ENCODE measurements at places on chromosomes 2 and 18.

DNA sequence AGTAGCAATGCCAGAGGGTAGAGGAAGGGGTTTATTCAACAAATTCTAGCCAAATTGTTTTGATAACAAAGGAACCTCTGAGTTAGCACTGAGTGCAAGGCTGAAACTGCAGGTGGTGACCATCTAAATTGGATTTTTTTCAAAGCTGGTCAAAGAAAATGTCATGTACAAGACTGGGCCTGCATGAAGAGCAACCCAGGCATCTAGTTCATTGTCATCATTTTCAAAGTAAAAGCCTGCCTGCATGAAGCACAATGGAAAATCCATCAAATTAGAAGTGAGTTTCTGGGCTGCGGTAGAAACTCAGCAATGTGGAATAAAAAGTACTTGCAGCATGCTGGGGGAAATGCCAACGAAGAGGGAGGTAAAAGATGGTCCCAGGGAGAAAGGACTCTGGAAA lies 80.8 kb upstream of the PPP1CB start:
- DNase-seq, result no peak

- DNase-seq, result no peak
Measured at GRCh38 chr2:241568726-241569125, 10.2 kb downstream of the BOK start.

DNA sequence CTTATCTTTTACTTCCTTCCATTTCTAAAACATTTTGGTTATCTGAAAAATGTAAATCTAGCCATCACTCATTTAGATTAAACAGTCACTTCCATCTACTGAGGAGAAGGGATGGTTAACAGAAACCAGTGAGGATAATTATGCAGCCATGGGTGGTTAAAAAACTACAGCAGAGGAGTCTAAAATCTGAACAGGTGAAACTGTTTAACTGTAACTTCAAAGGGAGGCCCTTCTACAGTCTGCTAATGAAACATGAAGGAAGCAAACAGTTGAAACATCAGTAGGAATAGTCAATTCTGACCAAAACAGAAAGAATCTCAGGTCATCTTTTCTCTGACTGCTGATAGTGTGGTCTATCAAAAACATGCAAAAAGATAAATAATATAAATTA lies 71.0 kb downstream of the DTNB start:
- DNase-seq, result no peak

- no peak for DNase-seq
Measured at GRCh38 chr2:174166261-174166660, 82.1 kb downstream of the OLA1 start.

DNA sequence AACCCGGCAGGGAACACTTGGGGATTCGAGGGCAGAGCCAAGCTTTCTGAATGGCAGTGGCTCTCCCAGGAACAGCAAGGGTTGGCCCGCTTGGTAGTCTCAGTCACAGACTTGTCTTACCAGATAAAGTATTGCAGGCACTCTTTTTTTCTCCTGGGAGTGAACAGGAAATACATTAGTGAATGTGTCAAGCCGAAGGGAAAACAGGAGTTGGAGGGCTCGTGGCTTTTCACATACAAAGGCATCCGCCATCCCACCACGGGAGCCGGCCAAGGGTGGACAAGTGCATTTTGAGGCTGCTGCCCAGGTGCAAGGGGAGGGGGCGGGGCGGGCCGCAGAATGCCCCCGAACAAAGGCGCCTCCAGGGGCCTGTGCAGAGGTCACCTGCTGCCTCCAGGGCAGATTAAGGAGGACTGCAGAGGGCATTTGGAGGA lies 163.3 kb upstream of the SIX3 start:
- DNase-seq, result no peak

DNA sequence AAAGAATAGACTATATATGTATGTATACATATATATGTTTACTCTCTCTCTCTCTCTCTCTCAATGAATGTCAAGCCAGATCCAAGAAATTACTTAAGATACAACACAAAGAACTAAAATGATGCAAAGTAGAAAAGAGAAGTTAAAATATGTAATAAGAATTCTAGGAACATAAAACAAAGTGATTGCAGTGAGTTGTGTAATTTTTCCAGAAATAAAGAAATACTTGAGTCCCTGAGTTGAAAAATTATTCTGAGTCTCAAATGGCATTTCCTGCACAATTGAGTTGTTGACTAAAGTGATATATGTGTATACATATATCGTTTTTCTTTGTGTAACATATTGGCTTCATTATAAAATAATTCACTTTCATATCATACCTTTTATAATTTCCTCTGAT lies 262.4 kb downstream of the INSIG2 start:
- DNase-seq, result no peak

- no peak for DNase-seq
Measured at GRCh38 chr2:173136067-173136466, 60.4 kb downstream of the MAP3K20 start.

GRCh38 chr2:124919296-124919695 lies 894.2 kb downstream of the CNTNAP5 start:
- DNase-seq, result no peak

DNA sequence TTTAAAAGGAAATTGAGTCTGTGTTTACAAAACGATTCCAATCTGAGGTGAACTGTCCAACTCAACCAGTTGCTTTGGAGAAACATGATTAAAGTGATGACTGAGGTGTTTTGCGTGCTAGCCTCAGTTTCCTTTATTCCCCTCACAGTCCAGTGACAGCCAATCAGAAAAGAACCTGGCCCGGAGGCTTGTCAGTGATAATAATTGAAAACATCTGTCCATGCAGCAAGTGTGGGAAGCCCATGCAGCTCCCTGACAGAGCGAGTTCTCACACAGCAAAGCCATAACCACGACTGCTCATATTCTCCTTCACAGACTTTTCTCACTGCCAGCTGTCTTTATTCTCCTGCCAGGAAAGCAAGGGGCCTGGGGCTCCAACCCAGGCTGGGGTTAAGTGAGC lies 613.4 kb downstream of the ARHGAP15 start:
- DNase-seq, result no peak

DNA sequence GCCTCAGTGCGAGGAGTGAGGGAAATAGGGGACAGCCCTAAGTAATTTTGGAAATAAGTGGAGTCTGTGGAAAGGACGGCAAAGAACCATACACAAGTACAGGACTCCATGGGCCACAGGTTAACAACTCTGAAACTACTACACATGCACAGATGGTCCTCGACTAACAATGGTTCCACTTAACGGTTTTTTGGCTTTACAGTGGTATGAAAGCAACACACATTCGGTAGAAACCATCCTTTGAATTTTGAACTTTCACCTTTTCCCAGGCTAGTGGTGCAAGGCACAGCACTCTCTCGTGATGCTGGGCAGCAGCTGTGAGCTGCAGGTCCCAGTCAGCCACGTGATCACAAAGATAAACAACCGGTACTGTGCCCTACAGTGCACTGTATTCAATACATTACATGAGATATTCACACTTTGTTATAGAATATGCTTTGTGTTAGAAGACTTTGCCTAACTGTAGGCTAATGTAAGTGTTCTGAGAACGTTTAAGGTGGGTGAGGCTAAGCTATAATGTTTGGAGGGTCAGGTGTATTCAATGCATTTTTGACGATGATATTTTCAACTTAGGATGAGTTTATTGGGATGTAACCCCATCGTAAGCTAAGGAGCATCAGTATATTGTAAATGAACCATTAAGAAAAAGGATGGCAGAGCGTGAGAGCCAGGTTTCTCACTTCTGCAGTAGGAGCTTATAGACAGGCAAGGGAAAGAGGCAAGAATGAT lies 44.6 kb downstream of the TBC1D8 start:
- DNase-seq, result no peak

DNA sequence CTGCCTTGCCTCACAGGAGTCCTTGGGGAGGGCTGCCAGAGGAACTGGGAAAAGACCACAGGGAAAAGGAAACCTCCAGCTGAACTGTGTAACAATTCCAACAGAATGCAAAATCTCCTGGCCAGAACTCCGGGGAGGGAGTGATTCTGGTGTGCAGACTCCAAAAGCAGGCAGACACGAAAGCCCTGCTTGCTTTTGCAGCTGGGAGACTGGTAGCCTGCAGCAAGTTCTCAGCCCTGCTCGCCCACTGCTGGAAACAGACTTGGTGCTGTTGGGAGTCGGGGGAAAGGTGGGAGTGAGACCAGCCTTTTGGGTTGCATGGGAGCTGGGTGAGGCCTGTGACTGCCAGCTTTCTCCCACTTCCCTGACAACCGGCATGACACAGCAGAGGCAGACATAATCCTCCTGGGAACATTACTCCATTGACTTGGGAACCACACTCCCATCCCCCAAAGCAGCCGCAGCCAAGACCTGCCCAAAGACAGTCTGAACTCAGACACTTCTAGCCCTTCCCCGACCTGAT lies 26.0 kb upstream of the NMI start:
- no peak for DNase-seq

DNA sequence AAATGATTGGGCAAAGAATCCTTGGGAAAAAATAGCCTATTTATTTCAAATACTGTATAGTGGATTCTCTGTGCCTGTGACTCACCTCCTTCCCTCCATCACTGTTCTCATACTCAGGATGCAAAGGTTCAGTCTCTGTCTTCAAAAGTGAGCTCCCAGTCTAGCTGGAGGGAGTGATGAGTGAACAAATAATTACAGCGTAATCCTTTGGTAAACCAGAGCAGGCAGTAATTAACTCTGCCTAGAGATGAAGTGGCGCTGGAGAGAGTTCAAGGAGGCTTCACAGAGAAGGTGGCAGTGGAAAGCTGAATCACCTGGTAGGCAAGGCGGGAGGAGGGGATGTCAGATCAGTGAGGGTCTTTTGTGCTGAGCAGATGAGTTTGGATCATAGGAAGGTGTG lies 6.5 kb downstream of the DGUOK start:
- DNase-seq, result no peak

DNA sequence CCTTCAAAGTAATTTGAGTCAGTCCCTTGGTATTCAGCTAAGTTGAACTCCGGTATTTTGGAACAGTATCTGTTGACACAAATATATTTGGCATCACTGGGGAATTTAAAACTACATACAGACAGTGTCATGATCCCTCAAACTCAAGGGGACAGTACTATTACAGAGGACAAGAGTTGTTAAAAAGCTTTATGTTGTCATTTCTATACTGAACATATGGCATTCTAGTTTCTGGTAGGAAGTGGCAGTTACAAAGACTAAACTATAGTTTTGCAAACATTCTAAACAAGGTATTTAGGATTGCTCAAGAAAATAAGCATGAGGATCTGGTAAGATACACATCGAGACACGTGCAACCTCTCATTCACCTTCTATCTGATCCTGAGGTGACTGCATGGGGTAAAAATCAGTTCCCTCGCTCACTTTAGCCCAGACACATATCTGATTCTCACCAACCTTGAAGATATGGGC lies 16.6 kb upstream of the CCNYL1 start:
- no peak for DNase-seq

DNA sequence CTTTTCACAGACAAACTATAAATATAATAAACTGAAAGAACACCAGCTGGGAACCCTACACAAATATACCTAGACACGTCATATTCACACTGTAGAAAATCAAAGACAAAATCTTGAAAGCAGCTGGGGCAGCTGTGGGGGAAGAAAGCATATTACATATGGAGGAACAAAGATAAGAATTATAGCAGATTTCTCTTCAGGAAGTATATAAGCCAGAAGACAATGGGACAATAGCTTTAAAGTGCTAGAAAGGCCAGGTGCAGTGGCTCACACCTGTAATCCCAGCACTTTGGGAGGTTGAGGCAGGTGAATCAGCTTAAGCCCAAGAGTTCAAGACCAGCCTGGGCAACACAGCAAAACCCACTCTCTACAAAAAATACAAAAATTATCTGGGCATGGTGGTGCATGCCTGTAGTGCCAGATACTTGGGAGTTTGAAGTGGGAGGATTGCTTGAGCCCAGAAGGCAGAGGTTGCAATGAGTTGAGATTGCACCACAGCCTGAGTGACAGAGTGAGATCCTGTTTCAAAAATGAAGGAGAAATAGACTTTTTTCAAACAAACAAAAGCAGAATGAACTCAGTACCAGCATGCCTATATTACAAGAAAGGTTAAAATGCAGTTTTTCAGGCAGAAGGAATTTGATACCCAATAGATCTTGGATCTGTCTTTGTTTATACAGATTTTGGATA lies 26.8 kb upstream of the ERCC3 start:
- no peak for DNase-seq

GRCh38 chr2:96391153-96391827 lies 55.7 kb downstream of the NCAPH start:
- DNase-seq, result no peak

DNA sequence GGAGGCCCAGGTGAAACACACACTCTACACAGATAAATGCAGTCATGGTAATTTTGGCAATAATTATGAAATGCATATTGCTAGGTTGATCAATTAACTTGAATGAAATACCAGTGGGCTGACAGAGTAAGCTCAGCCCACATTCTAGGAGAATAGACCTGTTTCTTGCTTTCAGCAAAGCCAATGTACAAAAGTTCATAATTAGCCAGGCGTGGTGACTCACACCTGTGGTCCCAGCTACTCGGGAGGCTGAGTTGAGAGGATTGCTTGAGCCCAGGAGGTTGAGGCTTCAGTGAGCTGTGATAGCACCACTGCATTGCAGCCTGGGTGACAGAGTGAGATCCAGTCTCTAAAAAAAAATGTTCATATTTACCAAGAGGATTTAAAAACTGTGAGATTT lies 15.7 kb upstream of the MBP start:
- no peak for DNase-seq

- no peak for DNase-seq
Measured at GRCh38 chr2:33671198-33671597, 72.1 kb upstream of the FAM98A start.

DNA sequence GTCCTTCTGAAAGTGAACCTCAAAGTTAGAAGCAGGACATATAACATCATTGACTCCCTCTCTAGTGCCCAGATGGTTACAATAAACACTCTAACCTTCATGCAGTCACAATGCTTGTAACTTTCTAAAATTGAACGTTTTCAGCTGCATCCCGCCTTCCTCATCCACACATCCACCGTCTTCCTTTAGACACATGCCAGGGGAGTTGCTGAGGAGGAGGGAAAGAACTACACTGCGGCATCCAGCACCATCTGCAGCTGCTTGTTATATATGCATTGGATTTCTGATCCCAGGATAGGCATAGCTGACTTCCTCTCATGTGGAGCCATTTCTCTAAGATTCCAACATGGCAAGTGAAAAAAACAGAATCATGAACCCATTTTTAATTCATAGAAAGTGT lies 96.8 kb downstream of the FBXO15 start:
- DNase-seq, result no peak

DNA sequence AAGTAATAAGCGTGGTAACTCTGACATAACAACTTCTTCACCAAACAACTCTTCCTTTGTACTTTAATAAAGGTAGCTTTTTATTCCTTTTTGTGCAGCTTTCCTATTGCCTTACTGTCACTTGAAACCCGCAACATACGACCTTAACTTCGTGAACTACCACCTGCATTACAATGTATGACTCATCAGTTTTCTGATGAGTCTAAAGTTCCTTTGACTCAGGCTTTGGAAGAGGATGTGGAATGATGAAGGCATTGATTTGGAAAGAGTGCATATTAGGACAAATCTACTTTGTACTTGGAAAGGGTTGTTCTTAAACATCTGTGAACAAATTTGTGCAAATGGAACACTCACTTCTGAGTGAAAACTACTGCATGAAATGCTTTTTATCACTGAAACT lies 1012.1 kb downstream of the TMEM182 start:
- no peak for DNase-seq

- DNase-seq, result no peak
Measured at GRCh38 chr2:169354244-169354643, 8.1 kb downstream of the LRP2 start.
